Activated naive CD8-positive, alpha-beta T cell treated with anti-CD3 and anti-CD28 coated beads, Interleukin-2, amount 10 ng/mL, durations not matched to agents 7 days and 5 days (primary cell): ENCODE measurements at places on chromosomes 7 and 10. TPM values are rescaled to one million over a fixed set of nuclear protein-coding genes. Genes with fewer than 3 reads are reported as not detected.

DNA sequence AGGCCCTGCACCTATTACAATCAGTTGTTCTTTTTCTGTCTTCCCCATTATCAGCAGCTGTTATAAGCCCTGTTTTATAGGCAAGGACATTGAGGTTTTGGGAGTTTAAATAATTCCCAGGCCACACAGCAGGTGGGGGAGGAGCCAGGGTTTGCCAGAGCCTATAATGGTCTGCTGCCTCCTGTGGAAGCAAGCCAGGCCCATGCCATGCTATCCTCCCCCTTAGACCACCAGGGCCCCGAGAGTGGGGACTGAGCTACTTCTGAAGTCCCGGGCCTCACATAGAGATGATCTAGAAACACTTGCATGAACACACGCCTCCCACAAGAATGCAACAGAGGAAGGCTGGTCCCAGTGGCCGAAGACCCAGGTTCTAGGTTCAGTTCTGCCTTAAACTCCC is 141.7 kb downstream of the SH3PXD2A start:
- no peak overlapping the region for H3K4me3 ChIP-seq
- H3K36me3 ChIP-seq: no peaks in the 10 kb centered on the region
- DNase-seq: no peak
- H3K27me3 ChIP-seq: peaks cover 1% of the 10 kb centered on the region
- no peak overlapping the region for H3K27ac ChIP-seq
- peaks cover 3% of the 10 kb centered on the region for H3K4me1 ChIP-seq

- peaks cover 9% of the 10 kb centered on the region for H3K4me1 ChIP-seq
- no peaks in the 10 kb centered on the region for H3K36me3 ChIP-seq
- no peak for DNase-seq
- H3K4me3 ChIP-seq: peak overlapping the region; percentile 7
- H3K27me3 ChIP-seq: peaks cover 9% of the 10 kb centered on the region
Observed at GRCh38 chr7:75776295-75776971, 4.4 kb upstream of the CCL26 start.

GRCh38 chr7:123573341-123573740 is 15.7 kb upstream of the NDUFA5 start:
- peaks cover 10% of the 10 kb centered on the region for H3K27me3 ChIP-seq
- H3K4me1 ChIP-seq: no peaks in the 10 kb centered on the region
- no peak overlapping the region for H3K27ac ChIP-seq
- no peaks in the 10 kb centered on the region for H3K36me3 ChIP-seq

GRCh38 chr10:97543025-97543546 is 29.5 kb upstream of the ANKRD2 start:
- H3K27me3 ChIP-seq: peaks cover 4% of the 10 kb centered on the region
- H3K4me3 ChIP-seq: no peak overlapping the region
- no peaks in the 10 kb centered on the region for H3K36me3 ChIP-seq
- no peak overlapping the region for H3K27ac ChIP-seq

DNA sequence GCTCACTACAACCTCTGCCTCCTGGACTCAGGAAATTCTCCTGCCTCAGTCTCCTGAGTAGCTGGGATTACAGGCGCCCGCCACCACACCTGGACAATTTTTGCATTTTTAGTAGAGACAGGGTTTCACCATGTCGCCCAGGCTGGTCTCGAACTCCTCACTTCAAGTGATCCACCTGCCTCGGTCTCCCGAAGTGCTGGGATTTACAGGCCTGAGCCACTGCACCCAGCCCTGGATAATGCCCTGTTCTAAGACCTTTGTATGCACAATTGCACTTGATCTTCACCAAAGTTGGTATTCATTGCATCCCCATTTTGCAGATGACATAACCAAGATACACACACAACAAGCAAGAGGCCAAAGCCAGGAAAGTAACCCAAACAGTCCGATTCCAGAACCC is 97.7 kb upstream of the CARD11 start:
- no peaks in the 10 kb centered on the region for H3K4me1 ChIP-seq
- no peaks in the 10 kb centered on the region for H3K36me3 ChIP-seq
- H3K4me3 ChIP-seq: no peak overlapping the region
- no peak overlapping the region for H3K27ac ChIP-seq

DNA sequence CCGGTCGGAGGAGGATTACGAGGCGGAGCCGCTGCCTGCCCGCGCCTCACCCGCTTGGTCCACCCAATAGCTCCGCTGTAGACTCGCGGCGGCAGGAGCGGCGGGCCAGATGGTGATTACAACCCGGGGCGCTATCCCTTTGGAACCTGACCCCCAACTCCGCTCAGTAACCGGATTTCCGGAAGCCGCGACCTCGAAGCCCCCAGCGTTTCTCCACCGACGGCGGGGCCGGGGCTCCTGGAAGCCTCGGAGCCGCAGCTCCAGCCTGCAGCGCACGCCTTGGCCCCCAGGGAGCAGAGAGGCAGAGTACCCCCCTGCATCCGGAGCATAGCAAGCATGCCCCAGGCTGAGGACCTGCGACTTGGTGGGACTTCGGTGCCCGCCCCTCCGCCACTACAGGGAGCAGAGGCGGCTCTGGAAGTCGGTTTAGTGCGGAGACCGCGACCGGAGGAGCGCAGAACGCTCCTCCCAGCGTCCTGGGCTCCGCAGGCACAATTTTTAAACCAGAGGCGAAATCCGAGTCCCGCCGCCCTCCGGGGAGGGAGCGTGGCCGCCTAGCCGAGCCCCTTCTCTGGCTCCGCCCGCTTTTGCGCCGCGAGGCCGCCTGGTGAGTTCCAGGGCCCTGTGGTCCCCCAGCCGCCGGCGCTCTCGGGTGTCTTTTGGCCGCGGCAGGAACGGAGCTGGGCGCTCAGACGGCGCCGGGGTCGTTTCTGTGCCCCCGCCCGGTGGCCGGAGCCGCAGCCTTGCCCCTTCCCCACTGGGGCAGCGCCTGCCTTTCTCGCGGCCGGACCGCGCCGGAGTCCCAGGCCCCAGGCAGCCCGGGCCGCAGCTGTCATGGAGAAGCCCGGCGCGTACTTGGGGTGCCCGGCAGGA is 28.2 kb upstream of the BMS1 start:
- no peak overlapping the region for H3K27ac ChIP-seq
- peak overlapping the region; percentile 81 for H3K4me3 ChIP-seq
- peak; percentile 60 for DNase-seq

DNA sequence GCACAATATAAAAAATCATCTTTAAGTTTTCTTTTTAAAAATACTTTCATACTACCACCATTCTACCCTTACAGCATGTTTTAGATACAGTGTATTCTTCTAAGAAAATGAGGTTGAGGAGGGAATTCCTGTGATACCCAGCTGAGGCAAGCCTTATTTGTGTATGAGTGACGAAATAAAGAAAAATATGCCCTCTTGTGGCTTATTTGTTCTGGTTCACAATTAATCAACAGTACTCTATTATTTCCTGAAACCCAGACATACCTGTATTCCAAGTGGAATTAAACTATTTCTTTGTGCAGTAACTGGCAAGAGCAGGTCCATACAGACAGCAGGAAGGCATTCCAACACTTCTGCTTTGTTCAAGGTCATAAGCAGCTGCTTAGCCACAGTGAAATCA is 4.5 kb upstream of the SEMA3D start:
- H3K4me1 ChIP-seq: no peaks in the 10 kb centered on the region
- DNase-seq: no peak
- no peaks in the 10 kb centered on the region for H3K36me3 ChIP-seq
- H3K27ac ChIP-seq: no peak overlapping the region

DNA sequence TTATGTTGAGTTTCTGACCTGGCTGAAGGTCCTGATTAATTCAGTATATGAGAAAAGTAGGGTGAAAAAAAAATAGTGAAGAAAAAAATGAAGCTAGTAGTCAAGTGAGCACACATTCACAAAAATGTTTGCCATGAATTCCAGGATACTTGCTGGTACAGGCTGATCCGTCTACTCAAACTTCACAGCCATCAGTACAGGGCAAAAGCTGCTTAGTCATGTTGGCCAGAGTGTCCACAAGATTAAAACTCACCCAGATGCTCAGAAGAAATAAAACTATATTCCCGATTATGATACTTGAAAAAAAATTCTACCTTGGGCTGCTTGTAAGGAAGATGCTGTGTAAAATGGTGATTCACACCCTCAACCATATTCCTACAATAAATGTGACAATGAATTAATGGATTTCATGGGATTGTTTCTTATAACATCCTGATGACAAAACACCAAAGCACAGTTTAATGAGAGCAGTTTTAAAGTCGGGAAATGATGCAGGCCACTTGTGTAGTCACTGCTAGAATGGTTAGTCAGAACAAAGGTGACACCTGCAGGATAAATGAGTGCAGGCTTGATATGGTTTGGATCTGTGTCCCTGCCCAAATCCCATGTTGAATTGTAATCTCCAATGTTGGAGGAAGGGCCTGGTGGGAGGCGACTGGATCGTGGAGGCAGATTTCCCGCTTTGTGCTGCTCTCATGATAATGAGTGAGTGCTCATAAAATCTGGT is 49.2 kb upstream of the ANKRD1 start:
- no peak overlapping the region for H3K4me3 ChIP-seq
- no peak for DNase-seq
- no peak overlapping the region for H3K27ac ChIP-seq
- H3K27me3 ChIP-seq: peaks cover 20% of the 10 kb centered on the region
- no peaks in the 10 kb centered on the region for H3K36me3 ChIP-seq

DNA sequence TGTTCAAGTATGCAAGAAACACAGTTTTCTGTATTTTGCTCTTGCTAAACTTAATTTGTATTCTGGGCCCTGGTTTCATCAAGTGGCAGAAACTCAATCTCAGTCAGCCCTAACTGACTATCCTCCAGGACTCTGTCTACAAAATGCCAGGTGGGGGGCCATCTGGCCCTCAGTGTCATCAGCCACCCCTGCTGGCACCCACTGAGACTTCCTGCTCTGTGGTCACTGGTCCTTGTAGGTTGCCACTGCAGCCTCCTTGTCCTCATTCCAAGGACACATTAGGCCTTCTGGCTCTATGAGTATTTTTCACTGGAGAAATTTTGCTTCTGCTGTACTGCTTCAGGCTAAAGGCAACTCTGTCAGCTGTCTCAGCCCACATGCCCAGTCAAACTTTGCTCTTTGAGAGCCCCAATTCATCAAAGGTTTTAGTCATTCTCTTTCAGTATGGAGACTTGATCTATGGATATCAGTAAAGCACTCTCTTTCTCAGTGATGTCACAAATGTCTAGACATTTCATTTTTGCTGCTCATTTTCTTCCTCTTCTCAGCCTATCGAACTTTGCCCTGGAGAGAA is 163.6 kb downstream of the KCND2 start:
- H3K4me1 ChIP-seq: no peaks in the 10 kb centered on the region
- no peaks in the 10 kb centered on the region for H3K27me3 ChIP-seq
- no peaks in the 10 kb centered on the region for H3K36me3 ChIP-seq
- H3K4me3 ChIP-seq: no peak overlapping the region

AASS gene
- total RNA-seq: 2.1 TPM

MNX1 gene
- not detected for total RNA-seq

TNPO3 gene
- 43.0 TPM for total RNA-seq

CYP3A4 gene
- not detected for total RNA-seq

HYAL4 gene
- total RNA-seq: not detected
